GM18507 (cell line): ENCODE measurements at places on chromosomes 6 and 20.

DNA sequence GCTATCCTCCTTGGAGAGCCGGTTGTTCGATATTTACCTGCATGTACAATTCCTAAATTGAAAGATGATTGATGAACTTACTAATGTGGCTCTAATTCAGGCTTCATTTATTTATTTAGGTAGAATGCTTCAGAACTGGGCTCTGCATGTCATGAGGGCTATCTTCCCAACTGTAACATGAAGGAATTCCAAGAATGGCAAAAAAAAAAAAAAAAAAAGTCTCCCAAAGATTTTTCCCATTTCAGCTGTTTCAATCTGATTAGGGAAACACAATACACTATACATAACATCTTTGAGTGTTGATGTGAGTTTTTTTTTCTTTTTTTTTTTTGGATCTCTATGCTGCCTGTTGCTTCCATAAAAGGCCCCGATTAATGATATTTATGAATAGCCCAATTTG lies 120.1 kb upstream of the SHLD1 start:
- DNase-seq: no peak

DNA sequence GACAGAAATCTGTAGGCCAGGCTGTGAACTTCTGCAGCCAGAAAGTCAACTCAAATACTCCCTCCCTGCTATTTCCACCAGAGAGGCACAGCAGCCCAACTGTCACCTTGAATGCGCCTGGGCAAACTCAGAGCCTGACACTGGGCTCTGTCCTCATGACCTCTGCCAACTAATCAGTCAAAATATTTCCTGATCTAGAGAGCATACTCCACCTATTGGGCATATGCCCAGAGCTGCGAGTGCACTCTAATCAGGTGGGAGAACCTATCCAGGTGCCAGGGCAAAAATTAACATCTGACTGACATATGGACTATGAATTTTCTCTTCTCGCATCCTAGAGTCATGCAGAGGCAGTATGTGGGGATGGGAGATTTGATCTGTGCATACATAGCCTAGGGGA lies 406.3 kb upstream of the RUNX2 start:
- DNase-seq: no peak

GRCh38 chr6:48990739-48991138 lies 472.3 kb downstream of the MMUT start:
- no peak for DNase-seq

GRCh38 chr6:150100745-150101144 lies 31.8 kb upstream of the ULBP3 start:
- DNase-seq: no peak

DNA sequence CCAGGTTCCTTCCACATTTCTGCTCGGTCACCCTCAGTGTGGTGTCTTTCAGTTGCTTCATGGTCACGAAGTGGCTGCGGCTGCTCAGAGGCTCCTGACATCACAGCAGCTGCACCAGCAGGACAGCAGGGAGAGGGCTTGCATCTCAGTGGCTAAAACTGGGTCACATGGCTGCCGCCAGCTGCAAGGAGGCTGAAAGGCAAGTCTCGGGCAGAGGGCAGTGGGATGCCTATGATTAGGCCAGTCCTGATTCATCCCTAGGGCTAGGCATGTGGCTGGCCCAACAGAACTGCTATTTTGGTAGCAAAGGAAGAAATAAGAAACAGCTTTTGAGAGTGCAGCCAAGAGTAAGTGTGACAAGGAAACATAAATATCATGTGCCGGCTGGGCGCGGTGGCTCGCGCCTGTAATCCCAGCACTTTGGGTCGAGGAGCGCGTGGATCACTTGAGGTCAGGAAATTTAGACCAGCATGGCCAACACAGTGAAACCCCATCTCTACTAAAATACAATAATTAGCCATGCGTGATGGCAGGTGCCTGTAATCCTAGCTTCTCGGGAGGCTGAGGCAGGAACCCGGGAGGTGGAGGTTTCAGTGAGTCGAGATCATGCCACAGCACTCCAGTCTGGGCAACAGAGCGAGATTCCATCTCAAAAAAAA lies 46.6 kb downstream of the RBM38 start:
- no peak for DNase-seq

- DNase-seq: no peak
Observed at GRCh38 chr6:163965426-163966348, 551.2 kb downstream of the QKI start.

GRCh38 chr20:595330-596308 lies 14.5 kb downstream of the TCF15 start:
- no peak for DNase-seq

DNA sequence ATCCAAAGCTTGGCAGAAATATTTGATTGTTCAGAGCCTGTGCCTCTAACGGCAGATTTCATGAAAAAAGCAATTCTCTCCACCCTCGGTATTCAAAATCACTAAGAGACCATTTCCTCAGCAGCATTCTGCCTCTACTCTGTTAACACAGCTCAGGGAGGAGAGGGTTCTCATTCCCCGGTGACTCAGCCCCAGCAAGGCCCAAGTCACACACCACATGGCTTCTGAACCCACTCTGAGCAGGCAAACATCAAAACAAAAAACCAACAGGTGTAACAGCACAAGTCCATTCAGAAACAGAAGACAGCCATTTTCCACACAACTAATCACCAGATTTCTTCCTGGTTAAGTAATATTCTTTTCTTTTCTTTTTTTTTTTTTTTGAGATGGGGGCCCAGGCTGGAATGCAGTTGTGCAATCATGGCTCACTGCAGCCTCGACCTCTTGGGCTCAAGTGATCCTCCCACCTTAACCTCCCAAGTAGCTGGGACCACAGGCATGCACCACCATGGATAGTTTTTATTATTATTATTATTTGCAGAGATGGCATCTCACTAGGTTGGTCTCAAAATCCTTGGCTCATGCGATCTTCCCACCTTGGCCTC lies 55.4 kb downstream of the GFOD1 start:
- DNase-seq: no peak

GRCh38 chr6:34969662-34970265 lies 80.7 kb downstream of the ANKS1A start:
- no peak for DNase-seq

- no peak for DNase-seq
Observed at GRCh38 chr20:11894062-11894461, 23.6 kb upstream of the BTBD3 start.

- no peak for DNase-seq
Observed at GRCh38 chr6:64293298-64293697, 657.7 kb downstream of the PHF3 start.

- DNase-seq: no peak
Observed at GRCh38 chr20:63139356-63139755, 76.6 kb downstream of the YTHDF1 start.

GRCh38 chr6:40492187-40492586 lies 95.0 kb downstream of the LRFN2 start:
- no peak for DNase-seq

DNA sequence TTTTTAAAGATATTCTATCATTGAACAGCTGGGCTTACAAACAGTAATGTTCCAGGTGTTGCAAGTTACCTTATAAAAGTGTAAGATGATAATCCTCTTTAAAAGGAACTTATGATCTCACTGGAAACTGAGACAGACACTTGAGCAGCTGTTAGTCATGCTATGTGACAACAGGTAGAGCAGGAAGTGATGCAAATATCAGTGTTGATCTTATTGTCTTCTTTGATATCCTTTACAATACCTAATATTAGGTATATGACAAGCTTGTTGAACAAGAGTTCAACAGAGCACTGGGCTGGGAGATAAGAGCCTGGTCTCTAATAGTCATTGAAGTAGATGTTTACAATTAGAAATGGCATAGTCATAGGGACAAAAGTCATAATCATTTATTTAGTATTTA lies 150.0 kb downstream of the UBE3D start:
- no peak for DNase-seq

DNA sequence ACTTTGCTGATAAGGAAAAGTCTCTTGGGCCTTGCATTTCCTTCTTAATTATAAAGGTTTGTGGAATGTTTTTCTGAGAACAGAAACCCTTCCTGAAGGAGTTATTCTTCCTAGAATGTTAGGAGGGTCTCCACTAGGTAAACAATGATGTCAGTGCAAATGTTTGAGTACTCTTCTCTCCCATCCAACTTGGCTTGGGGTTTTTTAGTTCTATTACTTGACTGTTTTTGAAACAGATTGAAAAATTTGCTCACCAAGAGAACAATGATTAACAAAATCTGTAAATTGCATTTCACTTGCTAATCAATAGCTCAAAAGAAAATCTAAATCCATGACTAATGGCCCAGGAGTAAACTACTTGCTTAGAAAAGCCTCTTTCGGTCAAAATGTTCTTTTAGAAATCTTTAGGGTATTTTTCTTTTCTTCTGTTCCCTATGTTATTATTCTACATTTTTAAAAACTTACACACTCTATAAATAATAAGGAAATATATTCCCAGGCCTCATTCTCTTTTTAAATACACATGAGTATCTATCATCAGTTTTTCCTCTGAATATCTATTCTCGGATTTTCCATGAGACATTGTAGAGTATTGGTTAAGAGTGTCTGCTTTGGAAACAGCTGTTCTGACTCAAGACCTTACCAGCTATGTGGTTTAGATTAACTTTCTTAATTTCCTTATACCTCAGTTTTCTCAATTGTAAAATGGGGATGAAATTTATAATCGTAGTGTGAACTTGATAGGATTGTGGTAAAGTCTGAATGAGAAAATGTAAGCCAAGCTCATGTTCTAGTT lies 234.2 kb upstream of the CITED2 start:
- no peak for DNase-seq

DNA sequence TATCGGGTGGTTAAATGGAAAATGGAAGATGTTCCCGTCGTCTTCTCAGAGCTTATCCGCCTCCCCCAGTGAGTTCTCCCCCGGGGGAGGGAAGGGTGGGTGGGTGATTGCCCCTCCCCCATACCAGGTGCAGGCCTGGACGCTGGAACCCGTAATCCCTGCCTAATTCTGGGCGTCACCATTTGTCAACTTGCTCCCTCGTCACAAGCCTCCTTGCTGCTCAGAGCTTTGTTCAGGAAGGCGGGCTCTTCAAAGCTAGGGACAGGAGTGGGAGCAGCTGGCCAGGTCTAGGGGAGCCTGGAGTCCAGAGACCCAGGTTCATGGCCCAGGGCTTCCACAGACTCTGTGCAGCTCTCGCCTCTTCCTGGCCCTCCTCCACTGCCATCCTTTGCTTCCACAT lies 25.6 kb downstream of the CDH22 start:
- DNase-seq: no peak
